ENCODE measurements at places on chromosomes 2 and 18. TPM values are rescaled to one million over a fixed set of nuclear protein-coding genes. Genes with fewer than 3 reads are reported as not detected.

The ABCG5 gene
- total RNA-seq: not detected

The SDC1 gene
- total RNA-seq: 0.99 TPM

The MOGAT1 gene
- not detected for total RNA-seq

GRCh38 chr2:213545964-213546475, 261.8 kb downstream of the SPAG16 start:
- DNase-seq: no peak

DNA sequence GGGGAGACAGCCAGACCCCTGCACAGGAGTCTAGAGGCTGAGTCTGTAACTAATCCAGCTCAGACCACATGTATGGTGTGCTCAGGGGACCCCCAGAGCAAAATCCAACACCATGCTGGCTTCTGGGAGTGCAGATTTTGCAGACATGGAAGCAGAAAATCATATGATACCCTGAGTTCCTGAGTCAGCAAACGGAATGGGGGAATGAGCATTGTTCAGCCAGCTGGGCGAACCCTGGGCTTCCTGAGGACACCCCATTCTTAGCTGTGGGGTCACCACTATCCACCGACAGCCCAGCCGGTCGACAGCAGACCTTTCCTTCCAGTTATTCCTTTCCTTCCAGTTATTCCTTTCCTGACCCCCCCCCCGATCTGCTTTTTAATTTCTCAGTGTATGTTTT, 322.9 kb downstream of the GBX2 start:
- no peak for DNase-seq

All from T-cell (primary cell).